ENCODE measurements at places on chromosomes 7 and 10.
A peak's percentile ranks its signal among the peaks of the same experiment; 100 is the strongest.

DNA sequence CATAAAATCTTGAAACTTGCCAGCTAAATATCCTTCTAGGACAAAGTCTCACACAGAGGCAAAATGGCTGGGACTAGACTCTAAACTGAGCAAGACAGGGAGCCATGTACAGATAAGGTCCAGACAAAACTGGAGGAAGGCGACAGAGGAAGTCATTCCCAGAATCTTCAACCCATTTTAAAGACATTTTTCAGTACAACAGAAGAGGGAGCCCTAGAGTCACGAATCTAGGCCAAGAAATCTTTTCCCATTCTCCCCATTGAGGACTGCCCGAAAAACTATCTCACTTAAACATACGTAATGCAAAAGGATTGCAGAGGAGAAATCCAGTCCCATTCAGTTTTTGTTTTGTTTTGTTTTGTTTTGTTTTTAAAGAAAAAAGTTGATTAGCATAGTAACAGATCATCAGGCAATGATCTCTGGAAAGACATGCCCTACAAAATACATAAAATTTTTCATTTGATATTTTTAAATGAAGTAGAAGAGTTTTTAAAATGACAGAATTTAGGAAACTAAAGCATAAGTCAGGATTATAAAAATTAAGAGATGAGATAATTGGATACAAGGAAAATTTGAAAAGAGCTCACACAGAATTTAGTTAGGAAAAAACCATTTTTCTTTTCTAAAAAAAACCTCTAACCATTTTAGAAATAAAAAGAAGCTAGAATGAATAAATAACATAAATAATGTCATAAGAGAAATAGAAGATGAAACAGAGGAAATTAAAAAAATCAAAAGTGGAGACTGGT lies 16.9 kb upstream of the PRF1 start:
- peak; percentile 2 for DNase-seq

DNA sequence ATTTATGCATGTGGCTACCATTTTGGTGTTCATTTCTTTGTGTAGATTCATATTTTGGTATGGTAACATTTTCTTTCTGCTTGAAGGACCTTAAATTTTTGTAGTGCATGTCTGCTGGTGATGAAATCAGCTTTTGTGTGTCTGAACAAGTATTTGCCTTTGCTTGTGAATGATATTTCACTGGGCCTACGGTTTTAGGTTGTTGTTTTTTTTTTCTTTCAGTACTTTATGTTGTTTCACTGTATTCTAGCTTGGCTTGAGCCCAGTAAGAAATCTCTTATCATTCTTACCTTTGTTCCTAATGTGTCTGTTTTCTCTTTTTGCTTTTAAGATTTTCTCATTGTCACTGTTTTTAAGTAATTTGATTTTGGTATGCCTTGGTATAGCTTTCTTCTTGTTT lies 31.9 kb downstream of the SAMD8 start:
- DNase-seq, result no peak

DNA sequence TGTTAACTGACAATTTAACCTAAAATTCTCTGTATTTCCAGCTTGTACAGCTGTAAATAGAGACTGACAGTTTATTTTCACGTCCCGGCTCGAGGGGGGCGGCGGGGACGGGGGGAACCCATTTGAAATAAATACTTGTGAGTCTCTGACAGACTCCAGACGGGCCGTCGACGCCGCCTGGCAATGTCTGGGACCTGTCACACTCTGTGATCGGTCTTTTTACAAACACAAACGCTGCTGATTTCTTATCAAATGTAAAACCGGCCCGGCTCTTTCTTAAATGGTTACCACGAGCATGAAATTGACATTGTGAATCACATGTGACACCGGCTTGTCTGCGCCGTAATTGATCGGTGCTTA lies 57.0 kb downstream of the UNCX start:
- DNase-seq, result no peak

DNA sequence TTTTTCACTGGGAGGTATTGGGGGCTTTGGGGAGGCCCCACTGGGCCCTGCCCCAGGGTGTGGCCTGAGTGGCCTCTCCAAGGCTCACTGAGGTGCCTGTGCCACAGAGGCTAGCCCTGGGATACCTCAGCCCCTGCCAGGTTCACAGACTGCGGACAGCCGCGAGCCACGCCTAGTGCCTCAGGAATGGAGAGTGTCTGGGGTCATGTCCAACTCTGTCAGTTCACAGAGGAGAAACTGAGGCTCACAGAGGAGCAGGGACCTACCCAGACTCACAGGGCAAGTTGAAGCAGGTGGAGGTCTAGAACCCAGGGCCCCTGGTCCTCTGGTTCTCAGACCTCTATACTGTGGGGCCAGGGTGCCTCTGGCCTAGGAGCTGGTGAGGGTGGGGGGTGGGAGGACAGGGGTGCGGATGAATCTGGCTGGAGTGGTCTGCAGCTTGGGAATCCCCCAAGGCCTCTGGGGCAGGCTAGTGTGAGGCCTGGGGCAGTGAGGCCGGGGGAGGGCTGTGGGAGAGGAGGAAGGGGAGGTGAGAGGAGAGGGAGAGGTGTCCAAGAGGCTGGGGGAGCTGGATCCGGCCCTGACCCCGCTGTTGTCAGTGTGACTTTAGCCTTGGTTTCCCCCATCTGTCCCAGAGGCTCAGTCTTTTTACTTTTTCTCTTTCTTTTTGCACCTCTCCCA lies 20.0 kb downstream of the NEURL1 start:
- DNase-seq, result no peak

GRCh38 chr10:98404571-98405359 lies 10.2 kb downstream of the PYROXD2 start:
- DNase-seq, result no peak

DNA sequence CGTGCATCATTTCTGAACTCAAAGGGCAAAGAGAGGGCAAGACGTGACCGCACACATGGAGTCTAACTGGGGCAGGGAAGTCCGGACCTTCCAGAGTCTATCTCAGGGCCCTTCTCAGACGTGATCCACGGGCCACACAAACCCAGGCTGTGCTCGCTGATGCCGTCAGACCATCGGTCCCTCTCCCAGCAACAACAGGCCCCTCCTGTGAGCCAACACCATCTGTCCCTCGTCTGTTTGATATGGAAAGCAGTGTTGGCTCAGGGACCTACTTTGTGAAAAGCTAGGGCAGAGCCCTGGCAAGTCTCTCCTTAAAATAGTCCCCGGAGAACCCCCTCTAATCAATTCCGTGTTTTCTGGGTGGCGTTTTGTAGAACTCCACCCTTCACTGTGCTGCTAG lies 208.8 kb downstream of the TCERG1L start:
- DNase-seq, result no peak

DNA sequence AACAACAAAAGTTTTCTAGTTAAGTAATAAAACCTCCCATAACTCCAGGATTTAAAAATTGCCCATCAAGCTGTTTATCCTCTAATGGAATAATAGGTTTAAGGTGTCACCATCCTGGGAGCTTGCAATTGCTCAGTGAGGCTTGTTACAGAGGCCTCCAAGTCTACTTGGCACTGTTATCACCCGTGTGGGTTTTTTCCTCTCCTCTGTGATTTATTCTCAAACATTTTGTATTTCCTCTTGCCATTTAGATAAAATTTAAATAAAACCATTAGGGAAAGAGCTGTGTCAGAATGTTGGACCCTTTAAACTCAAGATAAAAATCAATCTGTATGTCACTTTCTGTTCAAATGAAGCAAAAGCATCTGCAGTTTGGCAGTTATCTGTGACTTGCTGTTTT lies 202.6 kb downstream of the GALNT17 start:
- DNase-seq, result no peak

GRCh38 chr7:5222841-5223411 lies 32.9 kb downstream of the WIPI2 start:
- DNase-seq, result no peak

- DNase-seq, result no peak
Measured at GRCh38 chr7:24980534-24981170, 674 bp upstream of the OSBPL3 start.

GRCh38 chr10:70613941-70614340 lies 11.4 kb upstream of the PRF1 start:
- no peak for DNase-seq

DNA sequence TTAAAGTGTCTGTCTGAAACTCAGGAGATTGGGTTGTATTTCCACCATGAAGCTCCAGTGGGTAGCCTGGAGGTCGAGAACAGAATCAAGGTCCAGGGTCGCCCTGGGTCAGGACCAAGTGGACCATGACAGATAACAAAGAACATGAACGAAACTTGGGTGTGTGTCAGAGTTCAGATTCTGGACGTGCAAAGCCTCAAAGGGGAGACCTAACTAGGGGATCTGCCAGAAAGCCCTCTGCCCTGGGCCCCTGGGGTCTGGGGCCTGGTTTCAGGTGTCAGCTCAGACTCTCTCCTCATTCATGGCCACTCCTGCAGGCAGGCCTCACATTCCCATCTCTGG lies 1.6 kb downstream of the RASSF4 start:
- DNase-seq, result no peak

GRCh38 chr7:55273186-55273980 lies 91.8 kb upstream of the LANCL2 start:
- DNase-seq, result no peak

DNA sequence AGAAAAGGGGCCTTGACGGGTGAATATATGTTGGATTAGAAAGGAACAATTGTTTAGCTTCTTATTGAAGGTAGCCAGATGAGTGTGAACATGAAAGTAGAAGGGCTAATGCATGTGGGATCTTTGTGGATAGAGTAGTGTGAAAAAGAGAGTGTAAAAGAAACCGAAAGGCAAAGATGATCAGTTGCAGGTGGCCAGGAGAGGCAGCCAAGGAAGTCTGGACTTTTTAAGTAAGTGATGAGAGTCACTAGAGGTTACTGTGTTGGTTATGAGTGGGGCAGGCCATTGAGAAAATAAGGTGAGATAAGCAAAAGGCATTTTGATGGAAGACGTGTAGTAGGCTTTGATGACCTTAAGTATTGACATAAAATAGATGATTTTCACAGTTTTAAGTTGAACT lies 64.7 kb upstream of the ETV1 start:
- DNase-seq, result no peak

- no peak for DNase-seq
Measured at GRCh38 chr10:119454316-119454715, 88.2 kb downstream of the RGS10 start.

- DNase-seq, result no peak
Measured at GRCh38 chr7:9889554-9889953, 1084.1 kb upstream of the PHF14 start.

- no peak for DNase-seq
Measured at GRCh38 chr7:127635659-127636285, 16.2 kb upstream of the SND1 start.

GRCh38 chr7:51268859-51269258 lies 47.8 kb downstream of the COBL start:
- no peak for DNase-seq

GRCh38 chr7:76424413-76425111 lies at the start of gene ZP3:
TSS of gene ZP3 (plus strand) at chr7:76424950. CDS start at chr7:76424965, 15 bp downstream.
- no peak for DNase-seq

GRCh38 chr10:78910886-78911285 lies 157.9 kb upstream of the ZMIZ1 start:
- no peak for DNase-seq

- DNase-seq, result no peak
Measured at GRCh38 chr10:72085166-72085565, 3.2 kb downstream of the SPOCK2 start.

DNA sequence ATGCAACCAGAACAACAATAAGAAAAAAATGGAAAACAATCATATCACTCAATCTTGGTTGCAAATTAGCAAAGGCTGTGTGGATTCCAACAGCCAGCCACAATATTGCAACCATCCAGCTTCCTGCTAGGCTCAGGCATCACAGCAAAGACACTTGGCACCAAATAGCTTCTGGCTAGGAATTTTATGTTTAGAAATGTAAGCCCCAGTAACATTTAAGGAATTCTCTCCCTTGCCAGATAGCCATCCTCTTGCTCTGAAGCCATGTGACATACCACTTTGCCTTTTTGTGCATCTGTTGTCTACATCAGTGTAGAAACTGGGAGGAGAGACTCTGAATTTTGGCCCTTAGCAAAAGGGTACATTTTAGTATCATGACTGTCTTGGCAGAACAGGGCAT lies 22.2 kb downstream of the MKX start:
- no peak for DNase-seq

- DNase-seq, result no peak
Measured at GRCh38 chr10:76251841-76252671, 820.6 kb downstream of the LRMDA start.

- no peak for DNase-seq
Measured at GRCh38 chr10:132712743-132713142, 73.2 kb downstream of the NKX6-2 start.

- peak; percentile 56 for DNase-seq
Measured at GRCh38 chr10:73529089-73529832, 33.4 kb upstream of the PPP3CB start.

GRCh38 chr10:95201736-95202135 lies 7.7 kb downstream of the ACSM6 start:
- DNase-seq, result no peak

GRCh38 chr10:13851906-13852305 lies 265.1 kb downstream of the PRPF18 start:
- no peak for DNase-seq

- DNase-seq, result no peak
Measured at GRCh38 chr7:26861050-26861449, 3.3 kb downstream of the SKAP2 start.

DNA sequence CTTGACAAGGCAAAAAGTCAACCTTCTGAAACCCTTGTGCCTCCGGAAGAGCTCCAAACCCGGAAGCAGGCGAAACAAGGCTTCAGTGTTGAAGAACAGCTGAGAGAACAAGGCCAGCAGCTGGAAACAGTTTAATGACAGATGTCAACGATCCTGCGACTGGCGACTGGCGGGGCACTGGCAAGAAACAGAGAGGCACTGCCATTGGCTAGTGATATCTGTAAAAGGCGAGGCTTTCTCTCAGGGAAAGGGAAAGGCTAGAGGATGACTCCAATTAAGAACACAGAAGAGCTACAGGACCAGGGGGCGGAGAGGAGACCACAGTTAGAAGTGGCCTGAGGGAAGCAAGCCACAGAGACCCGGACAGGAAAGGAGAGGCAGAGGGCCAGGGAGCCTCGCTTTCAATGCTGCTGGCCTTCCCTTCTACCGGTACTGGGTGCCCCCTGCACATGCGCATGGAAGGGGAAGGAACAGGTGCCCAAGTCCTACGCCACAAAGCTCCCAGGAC lies 19.4 kb downstream of the ITGB1 start:
- peak; percentile 31 for DNase-seq

GRCh38 chr10:103054621-103055020 lies 136.5 kb downstream of the CNNM2 start:
- DNase-seq, result no peak

GRCh38 chr7:124934841-124935240 lies 5.2 kb upstream of the POT1 start:
- no peak for DNase-seq

- DNase-seq, result peak; percentile 20
Measured at GRCh38 chr7:23696916-23697441, 13.0 kb upstream of the STK31 start.

Measured in NCI-H2081 (cell line).